ENCODE measurements at places on chromosomes 5 and 9.

- DNase-seq = peak; percentile 37
Observed at GRCh38 chr9:2015581-2016407, 647 bp downstream of the SMARCA2 start.

GRCh38 chr5:177500685-177501522 lies 3.5 kb upstream of the PDLIM7 start:
- DNase-seq = peak; percentile 69

- peak; percentile 19 for DNase-seq
Observed at GRCh38 chr9:35616681-35617459, 1.3 kb downstream of the CD72 start.

DNA sequence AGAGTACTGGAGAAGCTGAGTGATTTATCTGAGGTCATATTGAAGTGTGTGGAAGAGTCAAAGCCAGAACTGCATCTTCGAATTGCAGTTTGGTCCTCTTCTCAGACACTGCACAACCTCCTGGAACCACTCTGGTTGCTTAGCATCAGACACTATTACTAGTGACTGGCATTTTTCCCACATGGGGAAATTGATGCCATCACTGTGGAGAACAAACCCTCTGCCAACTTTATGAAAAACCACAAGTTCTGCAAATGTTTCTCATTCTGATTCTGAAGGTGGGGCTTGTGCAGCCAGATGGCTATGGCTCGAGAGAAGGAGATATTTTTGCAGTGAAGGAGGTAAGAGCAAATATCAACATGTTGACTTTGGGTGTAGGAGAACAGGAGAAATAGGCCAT lies 67.2 kb downstream of the KCTD16 start:
- no peak for DNase-seq

DNA sequence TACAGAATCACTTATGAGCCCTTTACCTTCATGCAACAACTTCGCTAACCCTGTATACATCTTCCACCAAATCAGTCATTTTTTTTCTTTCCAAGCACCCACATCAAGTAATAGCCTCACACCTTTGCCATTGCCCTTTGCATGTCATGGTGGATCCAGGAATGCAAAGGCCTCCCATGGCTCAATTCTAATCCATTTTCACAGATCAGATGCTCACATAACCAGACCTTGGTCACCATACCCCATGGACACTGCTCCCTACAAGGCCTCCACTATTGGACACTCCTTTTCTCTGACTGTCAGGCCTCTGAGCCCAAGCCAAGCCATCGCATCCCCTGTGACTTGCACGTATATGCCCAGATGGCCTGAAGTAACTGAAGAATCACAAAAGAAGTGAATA lies 179.5 kb downstream of the RASEF start:
- DNase-seq = no peak

GRCh38 chr9:113361304-113362018 lies 12.1 kb downstream of the BSPRY start:
- no peak for DNase-seq

- no peak for DNase-seq
Observed at GRCh38 chr9:111151537-111151936, 113.3 kb upstream of the LPAR1 start.

DNA sequence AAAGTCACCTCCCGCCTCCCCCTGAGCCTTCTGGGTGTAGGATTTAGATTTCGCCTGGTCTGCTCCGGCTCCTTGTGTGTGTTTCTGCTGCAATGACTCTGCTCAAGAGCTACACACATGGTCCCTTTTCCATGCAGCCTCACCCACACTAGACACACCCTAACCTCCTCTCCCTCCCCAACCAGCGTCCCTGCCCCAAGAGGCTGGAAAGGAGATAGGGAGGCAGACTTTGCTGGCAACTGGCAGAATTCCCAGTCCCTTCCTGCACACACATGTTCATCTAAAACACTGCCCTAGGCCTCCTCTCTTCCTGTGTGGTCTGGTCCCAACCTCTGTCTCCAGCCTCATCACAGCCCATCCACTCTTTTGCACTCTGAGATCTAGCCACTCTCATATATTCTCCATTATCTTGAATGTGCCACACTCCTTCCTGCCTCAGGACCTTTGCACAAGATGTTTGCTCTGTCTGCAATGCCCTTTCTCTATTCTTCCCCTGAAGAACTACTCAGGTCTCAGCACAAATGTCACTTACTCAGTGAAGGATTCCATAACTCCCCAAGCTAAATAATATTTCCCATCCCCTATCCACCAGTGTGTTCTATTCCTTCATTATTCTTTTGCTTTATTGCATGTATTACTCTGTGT lies 253.8 kb downstream of the CDK5RAP2 start:
- DNase-seq = no peak

- no peak for DNase-seq
Observed at GRCh38 chr5:73454379-73455036, 5.9 kb upstream of the FOXD1 start.

- no peak for DNase-seq
Observed at GRCh38 chr5:150519978-150520377, 12.0 kb downstream of the NDST1 start.

DNA sequence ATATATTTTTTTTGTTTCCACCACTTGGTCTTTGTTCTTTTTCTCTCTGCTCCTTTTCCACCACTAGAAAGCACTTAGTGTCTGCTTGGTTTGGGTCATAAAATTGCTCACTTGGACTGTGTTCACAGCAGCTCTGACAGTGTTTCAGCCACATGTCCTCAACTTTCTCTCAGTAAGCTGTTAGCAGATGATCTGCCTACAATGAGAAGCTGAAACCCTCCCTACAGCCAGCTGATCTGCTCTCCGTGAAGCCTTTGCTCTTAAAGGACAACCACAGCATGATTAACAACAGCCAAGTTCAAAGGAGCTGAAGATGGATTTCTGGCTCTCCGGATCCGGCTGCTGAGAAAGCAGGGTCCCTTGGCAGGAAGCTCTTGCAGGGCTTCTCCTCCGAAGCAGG lies 31.6 kb downstream of the PRLR start:
- DNase-seq = no peak

DNA sequence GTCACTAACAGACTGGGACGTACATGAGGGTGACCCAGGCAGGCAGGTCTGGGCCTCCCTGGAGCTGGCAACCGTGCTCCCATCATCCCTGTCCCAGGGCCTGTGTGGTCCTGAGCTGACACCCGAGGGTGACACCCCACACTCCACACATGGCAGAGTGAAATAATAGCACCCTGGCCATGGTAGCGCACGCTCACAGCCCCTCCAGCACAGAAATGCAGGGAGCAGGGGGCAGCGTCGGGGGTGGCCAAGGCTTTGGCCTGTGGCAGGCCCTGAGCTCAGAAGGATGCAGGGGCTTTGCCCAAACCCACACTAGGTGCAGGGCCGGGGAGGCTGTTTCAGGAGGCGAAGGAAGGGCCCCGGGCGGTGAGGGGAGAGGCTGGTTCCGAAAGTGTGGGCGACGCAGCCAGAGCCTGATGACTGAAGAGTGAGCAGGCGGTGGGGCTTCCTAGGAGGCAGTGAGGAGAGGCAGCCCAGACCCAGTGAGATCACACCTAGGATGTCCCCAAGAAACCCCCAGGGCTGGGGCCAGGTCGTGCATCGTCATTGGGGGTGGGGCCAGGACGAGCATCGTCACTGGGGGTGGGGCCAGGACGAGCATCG lies 12.9 kb downstream of the OR2V2 start:
- no peak for DNase-seq

DNA sequence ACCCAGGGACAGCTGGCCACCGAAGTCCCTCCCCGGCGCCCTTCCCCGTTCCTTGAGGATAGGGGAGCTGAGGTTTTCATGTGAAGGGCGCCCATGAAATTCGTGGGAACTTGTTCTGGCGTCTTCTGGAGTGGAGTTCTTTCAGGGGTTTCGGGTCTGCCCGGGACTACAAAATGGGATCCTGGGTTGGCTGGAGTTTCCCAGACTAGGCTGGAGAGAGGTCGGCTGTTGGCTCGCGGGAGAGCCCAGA lies 3.6 kb upstream of the RGMB start:
- DNase-seq = no peak

DNA sequence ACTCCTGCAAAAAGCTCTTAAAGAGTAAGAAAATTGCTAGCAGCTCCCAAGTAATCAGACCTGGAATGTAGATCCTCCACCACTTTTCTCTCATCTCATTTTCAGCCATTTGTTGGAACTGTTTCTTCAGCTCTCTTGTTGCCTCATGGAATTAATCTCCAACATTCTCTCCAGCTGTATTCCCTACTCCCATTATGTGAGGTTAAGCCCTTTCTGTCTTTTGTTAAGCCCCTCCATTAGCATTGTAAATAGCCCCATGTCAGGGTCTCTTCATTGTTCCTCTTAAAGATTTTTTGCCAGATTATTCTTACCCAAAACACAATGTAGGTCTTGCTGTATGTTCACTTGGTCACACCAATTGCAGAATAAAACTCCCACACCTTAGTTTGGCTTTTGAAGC lies 119.8 kb downstream of the PLPPR1 start:
- no peak for DNase-seq

Data from stimulated activated CD4-positive, alpha-beta T cell treated with anti-CD3 and anti-CD28 coated beads, TNF-alpha, amount 100 ng/mL, for 1 hour (primary cell).